ENCODE measurements at places on chromosomes 2 and 18.

DNA sequence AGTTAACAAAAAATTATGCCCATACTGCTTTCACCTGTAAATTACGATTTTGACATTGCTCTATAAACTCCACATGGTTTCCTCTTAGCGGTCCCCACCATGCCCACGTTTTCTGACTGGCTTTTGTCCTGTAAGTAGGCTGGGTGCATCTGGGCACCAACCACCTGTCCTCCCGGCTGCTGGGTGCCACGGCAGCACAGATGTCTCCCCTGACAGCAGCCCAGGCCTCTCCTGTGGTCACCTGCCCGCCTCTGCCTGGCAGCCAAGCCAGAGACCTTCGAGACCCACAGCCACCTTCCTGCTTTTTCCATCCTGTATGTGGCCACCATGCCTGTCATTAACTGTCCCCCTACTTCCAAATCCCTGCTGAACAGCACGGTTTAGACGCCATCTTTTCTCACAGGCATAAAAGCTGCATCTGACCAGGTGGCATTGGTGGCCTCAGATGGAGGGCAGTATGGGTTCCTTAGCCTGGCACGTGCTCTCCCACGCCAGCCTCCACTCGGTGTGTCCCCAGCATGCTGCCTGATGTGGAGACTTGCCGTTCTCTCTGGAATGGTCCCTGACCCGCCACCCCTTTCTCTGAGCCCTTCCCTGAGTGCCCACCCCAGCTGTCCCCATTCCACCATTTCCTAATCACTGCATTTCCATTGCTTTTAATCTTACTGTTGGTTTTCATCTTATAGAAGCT lies 18.9 kb downstream of the SNORC start:
- DNase-seq, result no peak

DNA sequence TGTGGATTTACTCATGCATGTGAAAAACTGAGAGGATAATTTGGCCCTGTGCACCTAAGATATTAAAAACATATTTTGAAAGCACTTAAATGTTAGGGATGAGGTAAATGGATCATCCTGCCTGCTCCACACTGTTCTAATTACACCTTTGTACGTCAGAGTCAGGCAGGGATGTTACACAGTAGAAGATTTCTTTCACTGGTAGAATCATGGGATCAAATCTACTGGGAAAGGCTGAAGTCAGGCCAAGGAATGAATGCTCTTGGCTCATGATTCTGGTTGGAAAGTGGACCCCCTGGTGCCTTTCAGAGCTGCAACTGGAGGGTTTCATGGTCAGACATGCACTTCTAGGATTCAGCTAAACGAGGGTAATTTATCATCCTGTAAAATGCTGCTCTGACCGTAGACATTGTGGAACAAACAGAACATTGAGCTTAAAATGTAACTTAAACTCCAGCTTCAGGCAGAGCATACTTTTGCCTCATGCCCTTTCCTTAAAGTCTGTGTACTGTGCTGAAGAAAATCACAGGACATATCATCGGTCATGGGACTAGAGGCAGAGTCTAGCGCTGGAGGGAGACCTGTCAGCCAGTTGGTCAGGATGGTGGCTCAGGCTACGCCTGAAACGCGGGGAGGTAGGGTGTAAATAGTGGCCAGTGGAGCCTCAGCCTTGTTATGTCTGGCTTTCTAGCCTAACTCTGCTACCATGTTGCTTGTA lies 4.9 kb downstream of the KCNE4 start:
- DNase-seq, result no peak

DNA sequence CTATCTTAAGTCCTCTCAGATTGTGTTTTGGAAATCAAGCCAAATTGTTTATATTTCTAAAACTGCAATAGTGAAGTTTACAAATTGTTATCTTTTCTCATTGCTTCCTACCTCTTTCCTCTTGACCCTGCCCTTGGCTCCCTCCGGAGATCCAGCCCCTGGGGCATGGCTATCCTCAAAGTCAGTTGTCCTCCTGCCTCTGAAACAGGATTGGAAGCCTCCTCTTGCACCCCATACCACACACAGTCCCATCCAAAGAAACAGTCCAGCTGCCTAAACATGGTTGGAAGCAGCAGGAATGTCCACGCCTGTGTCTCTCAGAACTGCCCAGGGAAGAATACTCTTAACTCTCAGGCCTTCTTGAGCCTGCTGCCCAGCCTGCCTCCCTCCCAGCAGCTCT lies 30.1 kb upstream of the COL6A3 start:
- DNase-seq, result no peak

- no peak for DNase-seq
These were observed 1.0 kb downstream of the LIMS1 start for GRCh38 chr2:108535357-108535631.

- no peak for DNase-seq
These were observed 31.8 kb downstream of the SALL3 start for GRCh38 chr18:79011300-79011870.

GRCh38 chr2:194382221-194382620 lies 1274.8 kb upstream of the SLC39A10 start:
- no peak for DNase-seq

DNA sequence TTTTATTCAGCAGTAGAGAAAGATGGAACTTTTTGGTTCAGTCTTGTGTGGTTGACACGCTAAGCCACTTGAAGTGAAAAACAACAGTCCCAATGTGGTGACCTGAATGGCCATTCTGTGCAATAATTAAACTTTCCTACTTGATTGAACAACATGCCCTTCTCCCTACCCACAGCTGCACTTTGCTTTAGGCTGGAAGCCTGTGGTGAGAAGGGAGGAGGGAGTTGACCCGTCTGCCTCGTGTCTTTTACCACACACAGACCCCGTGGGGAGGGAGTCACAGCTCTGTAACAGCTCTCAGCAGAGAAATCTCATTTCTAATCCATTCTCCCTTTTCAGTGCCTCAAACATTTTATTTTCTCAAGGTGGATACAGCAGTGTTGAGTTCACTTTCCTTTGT lies 138.2 kb upstream of the PKDCC start:
- DNase-seq, result no peak

DNA sequence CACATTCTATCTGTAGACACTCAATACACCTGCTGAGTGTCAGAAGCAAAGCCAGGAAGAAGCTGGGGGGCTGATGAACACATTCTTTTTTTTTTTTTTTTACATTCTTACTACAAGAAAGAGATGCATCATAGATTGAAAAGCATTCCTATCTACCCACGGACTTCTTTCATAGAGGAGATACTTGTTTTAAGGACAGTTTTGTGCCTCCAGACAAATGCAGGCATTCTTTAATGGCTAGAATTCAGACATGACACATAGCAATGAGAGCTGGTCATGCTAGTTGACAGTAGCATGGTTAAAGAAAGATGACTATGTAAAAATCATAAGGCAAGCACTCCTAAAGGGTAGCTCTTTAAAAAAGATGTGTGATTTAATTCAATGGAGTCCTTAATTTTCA lies 110.2 kb downstream of the EPHA4 start:
- no peak for DNase-seq

DNA sequence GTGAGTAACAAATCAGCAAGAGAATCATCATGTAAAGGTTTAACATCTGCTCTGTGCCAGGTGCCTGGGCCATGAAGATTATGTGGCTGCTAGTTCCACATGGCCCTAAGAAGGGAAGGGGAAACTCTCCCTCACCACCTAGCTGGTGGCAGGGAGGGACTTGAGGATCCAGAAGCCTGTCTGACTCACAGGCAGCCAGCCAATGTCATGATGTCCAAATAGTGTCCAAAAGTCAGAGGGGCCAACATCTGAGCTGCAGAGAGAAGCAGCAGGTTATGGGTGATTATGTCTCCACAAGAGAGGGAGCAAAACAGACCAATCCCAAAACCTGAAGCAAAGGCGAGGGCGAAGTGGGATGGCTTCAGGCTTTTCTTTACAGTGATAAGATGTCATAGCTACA lies 61.9 kb upstream of the SPP2 start:
- no peak for DNase-seq

GRCh38 chr18:56475250-56475649 lies 163.1 kb downstream of the TXNL1 start:
- no peak for DNase-seq

- no peak for DNase-seq
These were observed 214.0 kb downstream of the ANKRD30B start for GRCh38 chr18:14961991-14962390.

DNA sequence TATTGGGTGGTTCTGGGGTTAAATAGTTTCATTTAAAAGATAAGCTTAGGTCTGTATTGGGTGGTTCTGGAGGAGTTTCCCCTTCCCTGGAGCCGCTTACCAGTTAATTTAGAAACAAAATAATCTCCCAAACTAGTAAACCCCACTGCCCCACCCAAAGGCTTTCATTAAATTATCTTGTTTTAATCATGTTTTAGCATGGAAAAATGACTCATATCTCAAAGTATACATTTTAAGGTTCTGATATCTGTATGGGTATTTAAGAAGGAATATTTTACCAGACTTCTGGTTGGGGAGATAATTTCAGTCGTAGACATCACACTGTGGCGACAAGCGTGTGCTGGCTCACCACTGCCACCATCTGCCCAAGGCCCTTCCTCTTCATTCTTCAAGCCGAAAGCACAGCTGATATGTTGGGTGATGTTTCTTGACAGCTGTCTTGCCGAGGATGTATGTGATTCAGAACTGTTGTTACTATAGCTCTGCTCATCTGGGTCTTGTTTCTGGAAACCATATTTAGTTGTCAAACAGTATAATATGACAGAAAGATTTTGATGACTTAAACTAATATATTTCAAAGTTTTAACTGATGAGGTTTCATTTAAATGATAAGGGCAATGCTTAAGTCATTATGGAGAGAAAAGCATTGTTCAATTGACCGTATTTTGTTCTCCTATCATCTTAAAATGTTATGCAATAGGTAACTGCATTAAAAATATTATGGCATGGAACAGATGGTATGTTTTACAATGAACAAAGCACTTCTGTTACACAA lies 5.1 kb downstream of the FIGLA start:
- peak; percentile 21 for DNase-seq

- DNase-seq, result no peak
These were observed 158.0 kb downstream of the BARD1 start for GRCh38 chr2:214651451-214651850.

- DNase-seq, result no peak
These were observed 1313.9 kb upstream of the SLC39A10 start for GRCh38 chr2:194343167-194343566.

GRCh38 chr2:62492048-62492447 lies 13.9 kb downstream of the TMEM17 start:
- DNase-seq, result no peak

GRCh38 chr2:133937669-133938068 lies 316.2 kb upstream of the MGAT5 start:
- DNase-seq, result no peak

DNA sequence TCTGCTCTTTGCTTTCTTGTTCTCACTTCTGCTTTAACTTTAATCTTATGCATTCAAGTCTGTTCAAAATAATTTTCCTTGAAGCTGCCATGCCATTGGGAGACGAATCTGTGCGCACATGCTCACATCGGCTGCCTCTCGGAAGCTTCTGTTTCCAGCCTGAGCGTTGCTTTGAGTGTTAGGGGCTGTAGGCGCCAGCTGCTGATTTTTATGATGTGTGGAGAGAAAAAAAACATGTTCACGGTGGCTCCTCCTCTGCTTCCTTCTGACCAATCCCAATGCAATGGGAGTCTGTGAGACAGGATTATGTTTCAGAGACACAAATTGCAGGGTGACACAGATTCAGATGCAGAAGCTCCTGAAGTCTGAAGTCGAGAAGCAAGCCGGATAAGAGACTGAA lies at the start of gene MC4R:
Gene MC4R, minus strand, starts transcription at position 180 of the 400 bp plus-strand sequence. CDS start 426 bp downstream, outside the sequence.
- no peak for DNase-seq

- DNase-seq, result no peak
These were observed 96.6 kb downstream of the MBD2 start for GRCh38 chr18:54127759-54128378.

GRCh38 chr2:195652911-195653310 lies 4.1 kb upstream of the SLC39A10 start:
- DNase-seq, result no peak

DNA sequence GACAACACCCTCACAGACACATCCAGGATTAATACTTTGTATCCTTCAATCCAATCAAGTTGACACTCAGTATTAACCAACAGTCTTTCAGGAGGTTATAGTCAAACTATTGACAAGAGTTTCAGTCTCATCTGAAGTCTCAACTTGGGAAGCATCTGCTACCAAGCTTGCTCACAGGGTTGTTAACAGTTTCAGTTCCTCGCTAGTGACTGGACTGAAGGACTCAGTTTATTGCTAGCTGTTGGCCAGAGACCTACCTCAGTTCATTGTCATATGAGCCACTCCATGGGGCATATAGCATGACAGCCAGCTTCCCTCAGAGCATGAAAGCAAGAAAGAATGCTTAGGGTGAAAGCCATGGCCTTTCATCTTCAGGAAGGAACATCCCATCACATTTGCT lies 228.6 kb downstream of the EPHA4 start:
- no peak for DNase-seq

GRCh38 chr2:189685540-189686229 lies 11.2 kb downstream of the ANKAR start:
- no peak for DNase-seq

GRCh38 chr2:16645775-16646559 lies 19.7 kb downstream of the CYRIA start:
- no peak for DNase-seq

DNA sequence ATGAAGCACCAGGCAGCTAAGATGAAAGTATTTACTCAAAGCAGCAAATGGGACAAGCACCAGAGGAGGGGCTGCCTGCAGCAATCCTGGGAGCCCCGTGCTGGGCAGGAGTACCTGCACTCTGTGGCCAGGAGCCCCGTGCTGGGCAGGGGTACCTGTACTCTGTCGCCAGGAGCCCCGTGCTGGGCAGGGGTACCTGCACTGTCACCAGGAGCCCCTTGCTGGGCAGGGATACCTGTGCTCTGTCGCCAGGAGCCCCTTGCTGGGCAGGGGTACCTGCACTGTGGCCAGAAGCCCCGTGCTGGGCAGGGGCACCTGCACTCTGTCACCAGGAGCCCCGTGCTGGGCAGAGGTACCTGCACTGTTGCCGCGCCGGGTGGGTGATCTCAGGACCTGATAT lies 158.6 kb downstream of the MYT1L start:
- no peak for DNase-seq

GRCh38 chr18:45102863-45103262 lies 422.2 kb downstream of the SETBP1 start:
- DNase-seq, result no peak

- DNase-seq, result no peak
These were observed 272.6 kb upstream of the UBE2E3 start for GRCh38 chr2:180707884-180708205.

GRCh38 chr2:85309699-85310321 lies 18.0 kb downstream of the TGOLN2 start:
- no peak for DNase-seq

All from stimulated activated CD4-positive, alpha-beta T cell treated with anti-CD3 and anti-CD28 coated beads, Interleukin-15, amount 100 ng/mL, for 1 hour (primary cell).